ENCODE measurements at places on chromosomes 1 and 21. TPM values are rescaled to one million over a fixed set of nuclear protein-coding genes. Genes with fewer than 3 reads are reported as not detected.

GRCh38 chr1:3315399-3316339 lies 138.8 kb upstream of the ARHGEF16 start:
- DNase-seq: no peak

DNA sequence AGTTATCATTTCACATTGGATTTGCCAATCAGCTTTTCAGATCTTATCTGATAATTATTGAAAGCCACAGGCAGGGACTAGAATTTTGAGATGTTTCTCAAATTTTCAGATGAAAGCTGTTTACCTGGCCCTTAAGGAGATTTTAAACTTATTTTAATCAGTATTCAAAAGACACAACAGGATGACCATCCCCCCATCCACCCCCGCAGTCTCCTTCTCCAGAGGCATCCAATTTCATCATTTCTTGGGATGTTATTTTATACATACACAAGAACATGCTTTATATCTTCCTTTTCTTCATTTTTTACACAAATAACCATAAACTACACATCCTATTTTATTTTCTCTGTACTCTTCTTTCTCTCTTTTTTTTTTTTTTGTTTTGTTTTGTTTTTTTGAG lies 470.9 kb downstream of the SMYD3 start:
- no peak for DNase-seq

- no peak for DNase-seq
These were observed 36.3 kb downstream of the DMAP1 start for GRCh38 chr1:44249543-44249942.

GRCh38 chr1:7922301-7922700 lies 18.3 kb downstream of the TNFRSF9 start:
- DNase-seq: no peak

DNA sequence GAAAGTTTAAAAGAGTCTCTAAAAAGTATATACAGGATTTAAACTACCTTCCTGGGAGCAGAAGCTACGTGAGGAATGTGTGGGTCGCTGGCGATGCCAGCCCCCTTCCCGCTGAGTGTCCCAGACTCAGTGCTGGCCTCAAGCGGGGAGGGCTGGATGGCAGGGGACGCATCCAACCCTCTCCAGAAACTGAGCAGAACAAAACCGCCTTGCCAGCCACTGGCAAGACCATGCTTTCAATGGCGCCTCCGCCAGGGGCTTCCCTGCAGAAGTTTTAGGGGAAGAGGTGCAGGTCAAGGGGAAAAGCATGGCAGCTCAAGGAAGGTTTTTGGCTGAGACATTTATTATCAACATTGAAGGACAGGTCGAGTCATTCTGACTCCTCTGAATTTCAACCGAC lies 26.1 kb downstream of the NADK start:
- DNase-seq: no peak

DNA sequence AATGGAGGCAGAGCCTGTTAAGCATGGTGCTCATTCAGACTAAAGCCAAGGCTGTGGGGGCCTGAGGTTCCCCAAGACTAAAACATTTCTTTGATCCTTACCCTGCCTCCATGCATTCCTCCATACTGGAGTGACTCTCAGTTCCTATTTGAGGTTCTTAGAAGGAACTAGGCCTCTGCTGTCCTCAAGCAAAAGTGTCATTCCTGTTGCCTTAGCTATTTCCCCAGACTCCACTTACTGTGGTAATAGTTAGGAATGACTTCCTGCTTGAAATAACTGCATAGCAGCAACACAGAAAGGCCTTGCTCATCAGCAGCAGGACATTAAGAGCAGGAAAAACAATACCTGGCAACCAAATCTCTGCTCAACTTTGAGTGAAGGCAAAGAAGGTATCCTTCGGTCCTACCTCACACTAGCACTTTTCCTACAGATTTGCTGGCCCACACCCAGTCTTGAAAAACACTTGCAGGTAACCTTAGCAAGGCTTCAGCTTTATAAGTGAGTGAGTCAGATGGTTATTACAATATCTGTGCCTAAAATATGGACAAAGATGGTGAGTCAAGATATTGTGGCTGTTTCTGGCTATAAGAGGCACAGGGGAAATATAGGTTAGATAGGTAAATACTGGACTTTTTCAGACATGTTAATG lies 14.8 kb downstream of the LRRC41 start:
- DNase-seq: no peak

DNA sequence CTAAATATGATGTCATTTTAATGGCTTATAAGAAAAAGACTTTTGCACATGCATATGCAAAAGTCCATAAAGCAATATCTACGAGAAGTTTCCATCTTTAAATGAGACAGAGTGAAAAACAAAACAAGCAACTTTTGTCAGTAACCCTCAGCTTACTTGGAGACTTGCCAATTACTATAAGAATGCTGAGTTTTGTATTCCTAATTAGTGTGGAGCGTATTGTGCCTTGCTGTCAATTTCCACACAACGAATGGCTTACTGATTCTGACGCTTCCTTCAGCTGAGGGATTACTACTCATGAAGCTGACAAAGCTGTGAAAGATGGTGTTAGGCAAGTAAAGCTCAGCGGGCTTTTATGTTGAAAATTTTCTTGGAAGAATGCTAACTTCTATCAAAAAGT lies 440.4 kb upstream of the ADAMTS5 start:
- no peak for DNase-seq

GRCh38 chr1:190633488-190633887 lies 155.8 kb upstream of the BRINP3 start:
- DNase-seq: no peak

GRCh38 chr1:77565321-77565720 lies 117.1 kb downstream of the ZZZ3 start:
- DNase-seq: no peak

DNA sequence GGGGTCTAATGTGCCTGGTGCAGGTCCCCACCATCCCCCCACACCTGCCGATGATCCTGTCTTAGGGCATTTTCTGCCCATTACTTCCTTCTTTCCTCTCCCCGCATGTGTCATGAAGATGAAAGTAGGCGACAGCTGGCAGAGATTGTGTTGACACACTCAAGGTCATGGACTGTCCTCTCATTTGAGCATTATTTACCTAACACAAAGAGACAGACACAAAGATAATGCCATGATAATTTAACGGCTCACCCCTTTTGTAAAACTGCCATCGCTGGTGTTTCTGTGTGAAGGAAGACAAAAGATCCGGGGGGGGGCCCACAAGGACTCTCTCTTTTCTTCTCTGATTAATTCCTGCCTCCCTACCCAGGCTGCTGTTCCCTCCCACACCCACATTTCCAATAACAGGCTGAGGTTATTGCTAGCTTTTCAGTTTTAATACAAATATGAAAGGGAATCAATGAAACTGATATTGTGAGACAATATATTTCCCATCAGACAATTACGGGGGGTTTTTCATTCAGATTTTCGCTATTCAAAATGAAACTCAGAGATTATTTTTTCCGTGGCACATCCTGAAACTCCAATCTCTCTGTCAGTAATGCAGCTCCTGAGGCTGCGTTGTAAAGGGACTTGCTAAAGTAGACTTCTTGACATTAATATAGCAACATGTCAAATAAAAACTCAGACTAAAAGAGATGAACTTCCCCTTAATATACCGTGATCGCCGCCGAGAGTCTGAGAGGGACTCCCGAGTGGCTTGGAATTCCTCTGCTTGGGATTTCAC lies 561.1 kb downstream of the NPHP4 start:
- no peak for DNase-seq

DNA sequence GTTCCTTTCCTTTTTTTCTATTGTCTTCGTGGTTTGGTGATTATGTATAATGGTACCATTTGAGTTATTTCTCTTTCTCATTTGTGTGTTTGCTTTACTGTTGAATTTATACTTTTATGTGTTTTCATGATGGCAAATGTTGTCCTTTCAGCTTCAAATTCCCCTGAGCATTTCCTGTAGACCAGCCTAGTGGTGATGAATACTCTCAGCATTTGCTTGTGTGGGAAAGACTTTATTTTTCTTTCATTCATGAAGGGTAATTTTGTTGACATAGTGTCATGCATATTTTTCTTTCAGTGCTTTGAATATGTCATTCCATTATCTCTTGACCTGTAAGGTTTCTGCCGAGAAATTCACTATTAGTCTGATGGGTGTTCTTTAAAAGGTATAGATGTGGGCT lies 166.6 kb upstream of the GORAB start:
- no peak for DNase-seq

GRCh38 chr21:38921511-38922251 lies 116.0 kb downstream of the ETS2 start:
- no peak for DNase-seq

Gene ADAMTS1
- polyA plus RNA-seq: 0.45 TPM

Gene KMO
- polyA plus RNA-seq: not detected

Gene PLA2G2A
- not detected for polyA plus RNA-seq

Gene IFNLR1
- 0.82 TPM for polyA plus RNA-seq

Gene NBPF3
- 5.5 TPM for polyA plus RNA-seq

Gene C2CD2
- polyA plus RNA-seq: 2.8 TPM

Gene HPDL
- polyA plus RNA-seq: 1.2 TPM

Gene OR2M7
- polyA plus RNA-seq: not detected

Data from naive thymus-derived CD8-positive, alpha-beta T cell (primary cell).